Activated naive CD8-positive, alpha-beta T cell treated with anti-CD3 and anti-CD28 coated beads, Interleukin-2, amount 10 ng/mL, durations not matched to agents 7 days and 5 days (primary cell): ENCODE measurements at places on chromosomes 2 and 18. TPM values are rescaled to one million over a fixed set of nuclear protein-coding genes. Genes with fewer than 3 reads are reported as not detected.

EPG5 gene
- total RNA-seq, result 30.3 TPM

CROCC2 gene
- total RNA-seq, result not detected

G6PC2 gene
- total RNA-seq, result not detected

FRZB gene
- not detected for total RNA-seq

L3MBTL4 gene
- total RNA-seq, result 0.08 TPM

FOXD4L1 gene
- total RNA-seq, result 0.14 TPM

SCYGR1 gene
- not detected for total RNA-seq
